ENCODE measurements at places on chromosomes 6 and 20.

DNA sequence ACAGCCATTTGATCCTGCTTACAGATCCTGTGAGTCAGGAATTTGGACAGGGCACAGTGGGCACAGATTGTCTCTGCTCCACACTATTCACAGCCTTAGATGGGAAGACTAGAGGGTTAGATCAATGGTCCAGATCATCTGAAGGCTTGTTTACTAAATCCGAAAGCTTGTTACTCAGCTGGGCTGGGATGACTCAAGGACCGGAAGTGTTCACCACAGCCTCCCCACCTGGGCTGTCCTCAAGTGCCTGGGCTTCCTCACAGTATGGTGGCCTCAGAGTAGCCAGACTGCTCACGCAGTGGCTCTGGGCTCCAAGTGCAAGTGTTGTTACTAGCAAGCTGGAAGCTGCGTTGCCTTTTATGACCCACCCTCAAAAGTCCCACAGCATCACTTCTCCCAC lies 75.4 kb upstream of the INSM1 start:
- DNase-seq, result no peak

- no peak for DNase-seq
Observed at GRCh38 chr6:73569121-73569520, 48.3 kb upstream of the EEF1A1 start.

DNA sequence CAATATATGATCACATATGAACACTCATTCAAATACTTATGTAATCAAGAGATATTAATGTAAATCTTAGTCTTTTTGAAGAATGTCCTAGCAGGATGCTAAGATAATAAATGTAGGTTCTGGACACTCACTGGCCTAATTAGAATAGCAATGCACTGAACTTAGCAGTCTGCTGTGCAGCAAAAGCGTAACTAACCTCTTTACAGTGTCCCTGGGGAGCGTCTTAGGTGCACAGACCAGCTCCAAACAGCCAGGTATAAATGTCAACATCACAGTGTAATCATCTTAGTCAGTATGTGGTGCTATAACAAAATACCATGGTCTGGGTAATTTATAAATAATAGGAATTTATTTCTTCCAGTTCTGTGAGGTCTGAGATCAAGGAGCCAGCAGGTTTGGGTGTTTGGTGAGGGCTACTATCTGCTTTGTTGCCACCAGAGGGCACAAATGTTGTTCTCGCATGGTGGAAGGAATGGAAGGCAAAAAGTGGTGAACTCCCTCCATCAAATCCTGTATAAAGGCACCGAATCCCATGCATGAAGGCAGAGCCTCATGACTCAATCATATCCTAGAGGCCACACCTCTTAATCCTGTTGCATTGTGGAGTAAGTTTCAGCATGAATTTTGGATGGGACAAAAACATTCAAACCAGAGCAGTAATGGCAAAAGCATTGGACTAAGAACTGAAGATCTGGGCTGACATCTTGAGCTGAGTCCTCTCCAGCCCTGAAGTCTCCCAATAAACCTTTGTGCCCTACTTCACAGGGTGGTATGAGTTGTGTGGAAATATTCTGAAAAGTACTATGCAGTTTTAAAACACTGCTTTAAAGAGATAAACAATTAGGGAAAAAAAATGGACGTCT lies 41.8 kb upstream of the FOXO3 start:
- no peak for DNase-seq

DNA sequence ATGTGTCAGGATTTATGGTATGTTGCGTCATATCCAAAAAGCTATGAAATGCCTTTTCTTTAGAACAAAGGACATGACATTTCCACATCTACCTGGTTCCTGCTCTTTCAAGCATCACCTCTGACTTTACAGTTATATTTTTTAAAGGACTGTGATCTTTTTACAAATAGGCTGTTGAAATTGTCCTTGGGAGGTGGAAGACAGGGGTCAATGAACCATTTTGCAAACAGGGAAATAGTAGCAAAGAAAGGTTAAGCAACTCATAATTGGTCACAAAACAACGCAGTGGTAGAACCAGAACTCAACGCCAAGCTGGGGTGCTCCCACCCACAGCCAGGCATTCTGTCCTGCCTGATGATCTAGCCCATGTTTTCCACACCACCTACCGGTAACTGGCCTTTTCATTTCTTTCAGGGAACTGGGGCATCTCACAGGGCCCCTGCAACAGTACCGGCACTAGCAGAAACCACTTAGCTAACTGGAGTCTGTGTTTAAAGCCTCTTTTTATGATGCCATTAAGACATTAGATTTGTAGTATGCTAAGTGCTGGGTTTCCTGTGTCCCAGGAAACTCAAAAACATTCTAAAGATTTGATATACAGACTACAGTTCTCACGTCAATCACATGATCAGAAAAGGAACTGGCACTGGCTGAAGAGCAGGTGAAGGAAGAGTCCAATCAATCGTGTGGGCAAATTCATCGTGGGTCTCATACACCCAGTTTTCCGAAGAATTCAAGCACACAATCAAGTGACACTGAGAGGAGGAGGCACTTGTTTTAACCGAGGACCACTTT lies 13.9 kb downstream of the ZNF217 start:
- no peak for DNase-seq

DNA sequence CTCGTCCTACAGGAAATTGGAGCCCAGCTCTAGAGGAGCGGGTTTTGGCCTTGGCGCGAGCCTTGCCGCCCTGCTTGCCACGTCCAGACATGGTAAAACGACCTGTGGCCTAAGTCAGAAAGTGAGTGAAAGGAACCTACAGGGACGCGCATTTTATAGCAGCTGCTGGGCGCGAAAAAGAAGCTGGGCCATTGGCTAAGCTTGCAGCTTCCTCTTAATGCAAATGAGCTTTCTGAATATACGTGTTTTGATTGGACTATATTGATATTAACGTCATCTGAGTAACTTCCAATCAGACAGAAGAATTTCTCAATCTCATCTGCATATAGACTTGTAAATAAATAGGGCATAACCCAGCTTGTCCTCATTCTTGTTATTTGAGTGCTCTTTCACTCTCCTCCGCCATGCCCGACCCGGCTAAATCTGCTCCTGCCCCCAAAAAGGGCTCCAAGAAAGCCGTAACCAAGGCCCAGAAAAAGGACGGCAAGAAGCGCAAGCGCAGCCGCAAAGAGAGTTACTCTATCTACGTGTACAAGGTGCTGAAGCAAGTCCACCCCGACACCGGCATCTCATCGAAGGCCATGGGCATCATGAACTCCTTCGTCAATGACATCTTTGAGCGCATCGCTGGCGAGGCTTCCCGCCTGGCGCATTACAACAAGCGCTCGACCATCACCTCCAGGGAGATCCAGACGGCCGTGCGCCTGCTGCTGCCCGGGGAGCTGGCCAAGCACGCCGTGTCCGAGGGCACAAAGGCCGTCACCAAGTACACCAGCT lies 18.9 kb downstream of the OR2B2 start:
- DNase-seq, result peak; percentile 87

GRCh38 chr20:44582311-44583025 lies at the start of gene PKIG:
PKIG (plus strand) TSS chr20:44582579; CDS start chr20:44614557, 31,978 bp downstream.
- DNase-seq, result peak; percentile 55

DNA sequence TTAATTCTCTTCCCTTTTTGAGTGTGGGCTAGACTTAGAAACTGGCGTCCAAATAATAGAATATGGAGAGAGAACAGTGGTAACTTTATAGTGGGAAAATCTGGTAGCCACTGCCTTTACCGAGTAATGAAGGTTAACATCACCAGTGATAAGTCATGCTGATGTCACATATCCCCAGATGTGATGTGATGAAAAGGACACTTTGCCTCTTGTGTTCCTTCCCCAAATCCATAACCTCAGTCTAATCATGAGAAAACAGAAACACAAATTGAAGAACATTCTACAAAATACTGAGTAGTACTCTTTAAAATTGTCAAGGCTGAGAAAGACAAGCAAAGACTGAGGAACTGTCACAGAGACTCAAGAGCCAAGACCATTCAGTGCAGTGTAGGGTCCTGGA lies 17.8 kb downstream of the ANKS1A start:
- DNase-seq, result no peak

DNA sequence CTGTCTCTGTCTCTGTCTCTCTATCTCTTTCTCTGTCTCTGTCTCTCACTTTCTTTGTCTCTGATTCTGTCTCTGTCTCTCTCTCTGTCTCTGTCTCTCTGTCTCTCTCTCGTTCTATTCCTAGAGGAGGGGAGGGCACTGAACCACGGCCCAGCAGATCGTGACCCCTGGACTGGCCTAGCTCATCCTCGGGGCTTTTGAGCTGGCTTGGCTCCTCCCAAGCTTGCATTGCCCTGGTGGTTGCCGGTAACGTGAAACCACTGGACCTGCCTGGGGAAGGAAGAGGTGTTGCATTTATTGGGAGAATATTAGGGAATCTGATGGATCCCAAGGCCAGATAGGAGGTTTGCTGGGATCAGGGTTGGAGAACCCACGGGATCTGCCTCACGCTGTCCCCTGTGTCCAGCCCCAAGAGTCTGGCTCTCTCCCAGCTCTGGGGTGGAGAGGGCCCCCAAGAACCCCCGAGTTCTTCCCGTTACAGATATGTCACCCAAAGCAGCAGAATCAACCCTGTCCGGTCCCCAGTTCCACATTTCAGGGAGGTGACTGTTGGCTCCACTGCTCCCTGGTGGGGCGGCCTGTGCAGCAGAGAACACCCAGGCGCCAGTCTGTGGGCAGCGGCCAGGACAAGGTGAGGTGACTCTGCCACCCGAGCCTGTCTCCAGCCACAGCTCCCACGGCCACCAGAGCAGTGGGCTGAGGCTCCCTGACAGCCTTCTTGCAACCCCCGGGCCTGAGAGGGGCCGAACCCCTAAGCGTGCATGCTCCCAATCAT lies 228.3 kb downstream of the TTLL2 start:
- DNase-seq, result no peak

DNA sequence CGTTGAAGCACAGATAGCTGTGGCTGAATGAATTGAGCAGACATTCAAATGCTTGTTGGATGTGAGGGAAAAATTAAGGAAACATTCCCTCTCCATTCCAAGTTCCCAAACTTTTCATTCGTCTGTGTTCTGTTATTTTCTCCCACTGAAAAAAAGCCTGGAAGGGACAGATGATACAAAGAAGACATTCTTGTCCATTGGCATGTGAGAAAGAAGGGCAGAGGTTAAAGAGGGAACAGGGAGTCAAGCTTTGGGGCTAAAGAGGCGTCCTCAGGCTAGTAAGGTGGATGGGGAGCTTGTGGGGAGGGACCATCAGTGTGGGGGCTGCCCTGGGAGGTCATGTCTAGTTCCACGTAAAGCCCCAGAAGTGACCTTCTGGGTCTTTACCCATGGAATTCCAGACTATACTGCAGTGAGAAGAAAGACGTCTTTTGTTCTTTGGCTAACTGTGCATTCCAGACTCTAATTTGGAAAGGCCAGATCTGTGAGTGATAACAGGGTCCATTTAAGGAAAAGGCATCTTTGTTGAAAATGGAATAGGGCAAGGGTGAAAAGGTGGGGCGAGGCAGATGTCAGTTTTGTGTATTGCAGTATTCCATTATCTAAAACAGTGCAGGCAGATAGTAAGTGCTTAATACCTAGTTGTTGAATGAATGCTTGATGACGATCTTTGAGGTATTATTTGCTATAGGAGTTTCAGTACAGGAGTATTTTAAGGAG lies 117.5 kb downstream of the SOX4 start:
- DNase-seq, result no peak

GRCh38 chr6:118589649-118590365 lies 41.7 kb downstream of the PLN start:
- no peak for DNase-seq

DNA sequence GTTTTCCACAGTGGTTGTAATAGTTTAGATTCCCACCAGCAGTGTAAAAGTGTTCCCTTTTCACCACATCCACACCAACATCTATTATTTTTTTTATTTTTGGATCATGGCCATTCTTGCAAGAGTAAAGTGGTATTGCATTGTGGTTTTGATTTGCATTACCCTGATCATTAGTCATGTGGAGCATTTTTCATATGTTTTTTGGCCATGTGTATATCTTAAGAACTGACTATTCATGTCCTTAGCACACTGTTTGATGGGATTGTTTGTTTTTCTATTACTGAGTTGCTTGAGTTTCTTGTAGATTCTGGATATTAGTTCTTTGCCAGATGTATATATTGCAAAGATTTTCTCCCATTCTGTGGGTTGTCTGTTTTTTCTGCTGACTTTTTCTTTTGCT lies 820.1 kb downstream of the TENT5A start:
- no peak for DNase-seq

DNA sequence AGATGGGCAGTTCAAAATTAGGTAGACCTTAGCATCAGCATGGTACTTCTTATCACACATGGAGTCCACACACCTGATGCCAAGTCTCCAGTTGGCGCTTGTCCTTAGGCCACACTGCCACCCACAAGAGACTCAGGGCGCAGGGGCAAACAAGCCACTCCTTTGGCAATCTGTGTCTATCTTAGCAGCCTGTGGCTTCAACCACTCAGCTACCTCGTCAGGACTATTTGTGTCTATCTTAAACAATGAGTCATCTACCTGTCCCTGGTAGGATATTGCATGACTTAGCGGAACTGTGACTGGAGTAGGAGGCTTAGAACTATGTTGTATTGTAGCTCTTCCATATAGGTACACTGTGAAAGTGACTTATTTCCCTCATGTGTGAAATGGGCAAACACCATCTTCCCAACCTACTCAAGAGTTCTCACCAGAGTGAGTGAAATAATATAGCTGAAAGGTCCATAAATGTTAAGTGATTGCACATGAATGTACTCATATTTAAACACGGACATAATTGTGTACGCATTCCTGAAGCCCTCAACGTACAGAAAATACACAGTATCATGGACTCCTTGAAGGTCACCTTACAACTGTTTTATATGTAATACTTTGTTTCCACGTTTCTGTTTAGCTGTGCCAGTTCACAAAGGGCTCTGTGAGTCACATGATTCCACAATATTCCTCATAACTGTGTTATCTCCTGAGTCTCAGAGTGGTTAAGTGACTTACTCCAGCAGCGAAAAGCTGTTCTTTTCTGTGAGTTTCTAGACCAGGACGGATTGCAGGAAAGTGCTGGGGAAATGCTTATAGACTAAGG lies 1.6 kb downstream of the TRIM27 start:
- peak; percentile 57 for DNase-seq

DNA sequence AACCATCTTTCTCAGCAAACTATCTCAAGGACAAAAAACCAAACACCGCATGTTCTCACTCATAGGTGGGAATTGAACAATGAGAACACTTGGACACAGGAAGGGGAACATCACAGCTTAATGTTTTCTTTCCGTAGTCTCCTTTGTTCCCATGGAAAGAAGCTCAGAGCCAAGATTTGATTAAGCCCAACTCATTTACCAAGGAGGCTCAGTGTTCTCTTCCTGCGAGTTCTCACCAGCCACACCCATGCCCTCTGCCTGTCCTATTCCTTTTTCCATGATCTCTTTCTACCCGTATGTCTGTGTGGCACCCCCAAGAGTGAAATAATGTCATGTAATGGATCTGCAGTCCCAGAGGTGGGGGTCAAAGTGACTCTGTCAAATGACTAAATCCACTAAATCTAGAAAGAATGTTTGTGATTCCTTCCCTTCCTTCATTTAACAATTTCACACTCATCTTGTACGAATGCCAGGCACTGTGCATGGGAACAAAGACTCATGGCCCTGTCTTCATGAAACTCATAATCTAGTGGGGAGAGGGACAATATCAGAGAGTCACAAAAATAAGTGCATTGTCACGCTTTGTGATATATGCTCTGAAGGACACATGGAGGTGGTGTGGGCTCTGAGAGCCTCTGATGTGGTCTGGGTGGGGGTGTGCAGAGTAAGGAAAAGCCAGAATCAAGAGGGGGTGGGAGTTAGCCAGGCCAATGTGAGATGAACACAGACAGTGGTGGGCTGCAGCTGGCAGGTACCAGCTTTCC lies 292.1 kb downstream of the CDC5L start:
- DNase-seq, result no peak
